ENCODE measurements at places on chromosomes 6 and 20.

GRCh38 chr6:169638388-169638787 lies 63.4 kb downstream of the WDR27 start:
- no peak for DNase-seq

- DNase-seq, result no peak
Observed at GRCh38 chr6:71420095-71420692, 131.6 kb downstream of the OGFRL1 start.

DNA sequence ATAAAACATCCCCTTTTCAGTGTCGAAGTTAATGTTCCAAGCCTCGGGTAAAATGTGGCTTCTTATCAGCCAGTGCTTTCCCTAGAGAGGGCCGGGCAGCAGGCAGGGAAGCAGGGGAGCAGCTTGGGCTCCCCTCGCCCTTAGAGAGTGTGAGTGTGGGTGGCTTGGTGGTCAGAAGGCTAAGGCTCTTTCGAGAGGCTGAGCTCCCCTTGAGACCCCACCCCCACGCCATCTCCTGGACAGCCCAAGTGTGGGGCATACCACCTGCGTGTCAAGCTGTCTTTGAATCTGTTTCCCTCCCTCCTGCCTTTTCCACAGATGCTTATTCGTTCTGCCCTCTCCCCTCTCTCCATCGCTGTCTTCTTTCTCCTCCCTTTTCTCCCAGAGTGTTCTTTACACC lies 95.1 kb upstream of the FOXP4 start:
- no peak for DNase-seq

DNA sequence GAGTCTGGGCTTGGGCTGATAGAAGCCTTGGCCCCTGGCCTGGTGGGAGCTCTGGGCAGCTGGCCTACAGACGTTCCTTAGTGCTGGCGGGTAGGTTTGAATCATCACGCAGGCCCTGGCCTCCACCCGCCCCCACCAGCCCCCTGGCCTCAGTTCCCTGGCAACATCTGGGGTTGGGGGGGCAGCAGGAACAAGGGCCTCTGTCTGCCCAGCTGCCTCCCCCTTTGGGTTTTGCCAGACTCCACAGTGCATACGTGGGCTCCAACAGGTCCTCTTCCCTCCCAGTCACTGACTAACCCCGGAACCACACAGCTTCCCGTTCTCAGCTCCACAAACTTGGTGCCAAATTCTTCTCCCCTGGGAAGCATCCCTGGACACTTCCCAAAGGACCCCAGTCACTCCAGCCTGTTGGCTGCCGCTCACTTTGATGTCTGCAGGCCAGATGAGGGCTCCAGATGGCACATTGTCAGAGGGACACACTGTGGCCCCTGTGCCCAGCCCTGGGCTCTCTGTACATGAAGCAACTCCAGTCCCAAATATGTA lies 957 bp upstream of the VEGFA start:
- peak; percentile 89 for DNase-seq

DNA sequence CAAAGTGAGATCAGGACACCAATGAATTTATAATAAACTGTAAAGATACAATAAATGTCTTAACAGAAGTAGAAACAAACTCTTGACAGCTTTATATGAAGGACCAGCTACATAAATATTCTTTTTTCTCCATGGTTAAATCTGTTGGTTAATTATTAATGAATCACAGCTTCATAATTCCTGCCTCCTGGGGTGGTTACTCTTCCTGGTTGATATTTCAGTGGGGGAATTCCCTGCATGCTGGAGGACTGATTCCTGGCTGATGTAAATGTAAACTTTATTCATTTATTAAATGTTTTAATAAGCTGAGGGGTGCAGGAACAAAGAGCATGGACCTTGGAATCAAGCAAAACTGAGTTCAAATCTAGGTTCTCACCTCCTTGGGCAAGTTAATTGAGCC lies 16.2 kb upstream of the RCAN2 start:
- no peak for DNase-seq

DNA sequence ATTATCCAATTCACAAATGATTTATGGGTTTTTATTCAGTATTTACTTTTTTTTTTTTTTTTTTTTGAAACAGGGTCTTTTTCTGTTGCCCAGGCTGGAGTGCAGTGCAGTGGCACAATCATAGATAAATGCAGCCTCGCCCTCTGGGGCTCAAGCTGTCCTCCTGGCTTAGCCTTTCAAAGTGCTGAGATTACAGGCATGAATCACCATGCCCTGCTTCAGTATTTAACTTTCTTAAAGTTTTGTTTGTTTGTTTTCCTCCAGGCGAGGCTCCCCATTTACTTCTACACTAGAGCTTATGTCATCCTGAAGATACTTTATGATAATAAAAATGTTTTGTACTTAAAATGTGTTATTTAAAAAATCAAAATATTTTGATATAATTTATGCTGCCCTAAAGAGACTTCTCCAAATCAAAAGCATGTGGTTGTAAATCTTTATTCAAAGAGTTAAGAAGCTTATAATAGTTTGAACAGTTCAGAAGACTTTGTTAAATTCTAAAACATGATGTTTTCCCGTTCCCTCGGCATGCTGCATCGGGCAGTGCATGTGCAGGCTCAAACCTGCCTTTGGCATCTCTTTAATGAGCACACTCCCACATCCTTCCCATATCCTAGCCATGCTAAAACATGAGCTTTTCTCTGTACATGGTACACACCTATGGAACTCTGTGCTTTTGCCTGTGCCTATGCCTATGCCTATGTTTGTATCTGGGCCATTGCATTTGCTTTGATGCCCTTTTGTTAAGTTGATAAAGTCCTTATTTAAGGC lies 11.0 kb downstream of the SMPDL3A start:
- no peak for DNase-seq

Data from fibroblast of the conjunctiva (primary cell).